Endothelial cell of umbilical vein (primary cell): ENCODE measurements at places on chromosomes 7 and 10. TPM values are rescaled to one million over a fixed set of nuclear protein-coding genes. Genes with fewer than 3 reads are reported as not detected.

CPA2 gene
- polyA plus RNA-seq = not detected in 2 replicates

HECW1 gene
- polyA plus RNA-seq = not detected in 2 replicates

DNA sequence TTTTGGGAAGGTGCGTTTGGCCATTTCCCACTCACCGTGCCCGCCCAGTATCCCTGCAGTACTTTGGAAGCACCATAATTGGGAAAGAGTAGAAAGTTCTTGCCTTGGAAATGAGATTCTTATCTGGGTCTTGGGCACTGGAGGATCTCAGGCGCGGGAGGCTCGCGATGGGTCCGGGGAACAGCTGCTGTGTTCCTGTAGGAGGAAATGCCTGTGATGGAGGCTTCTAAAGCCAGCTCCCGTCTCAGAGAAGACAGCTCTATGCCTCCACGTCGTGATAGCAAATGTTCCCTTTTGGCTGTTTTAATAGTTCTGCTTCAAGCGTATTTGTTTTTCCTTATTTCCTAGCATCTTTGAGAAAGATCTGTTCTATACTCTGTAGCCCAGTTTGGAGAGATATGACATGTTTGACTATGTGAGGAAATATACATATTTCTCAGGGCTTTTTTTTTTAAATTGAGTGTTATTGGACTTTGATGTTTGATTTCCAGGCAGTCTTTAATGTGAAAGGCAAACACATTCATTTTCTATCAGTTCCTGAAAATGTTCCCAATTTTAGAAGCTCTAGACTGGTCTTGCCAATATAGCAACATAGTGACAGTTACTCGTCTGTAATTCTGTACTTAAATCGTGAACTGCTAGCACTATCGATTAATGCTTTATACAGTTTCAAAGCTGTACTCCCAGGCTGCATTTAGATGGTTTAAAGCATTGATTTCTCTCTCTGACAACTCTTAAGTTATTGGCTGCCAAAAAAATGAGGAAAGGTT lies 280.8 kb downstream of the DPP6 start:
- no peak for DNase-seq

CABCOCO1 gene
- 0.06 TPM in 1 of 2 replicates, not detected in the other for polyA plus RNA-seq

DNA sequence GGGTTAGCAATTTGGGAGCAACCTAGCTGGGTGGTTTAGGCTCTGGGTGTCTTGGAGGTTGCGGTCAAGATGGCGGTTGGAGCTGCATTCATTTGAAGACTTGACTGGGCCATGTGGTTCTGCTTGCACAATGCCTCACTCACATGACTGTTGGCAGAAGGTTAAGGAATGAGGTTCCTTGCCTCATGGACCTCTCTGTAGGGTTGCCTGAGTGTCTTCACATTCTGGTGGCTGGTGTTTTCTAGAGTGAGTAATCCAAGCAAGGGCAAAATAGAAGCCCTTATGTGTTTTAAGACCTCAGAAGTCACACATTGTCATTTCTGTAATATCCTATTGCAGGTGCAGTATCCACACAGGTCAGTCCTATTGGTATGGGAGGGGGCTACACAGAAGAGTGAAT lies 52.0 kb downstream of the CDK14 start:
- DNase-seq = no peak

- DNase-seq = peak; percentile 56
These were observed 804 bp downstream of the UNC5B start for GRCh38 chr10:71213127-71213621.

DNA sequence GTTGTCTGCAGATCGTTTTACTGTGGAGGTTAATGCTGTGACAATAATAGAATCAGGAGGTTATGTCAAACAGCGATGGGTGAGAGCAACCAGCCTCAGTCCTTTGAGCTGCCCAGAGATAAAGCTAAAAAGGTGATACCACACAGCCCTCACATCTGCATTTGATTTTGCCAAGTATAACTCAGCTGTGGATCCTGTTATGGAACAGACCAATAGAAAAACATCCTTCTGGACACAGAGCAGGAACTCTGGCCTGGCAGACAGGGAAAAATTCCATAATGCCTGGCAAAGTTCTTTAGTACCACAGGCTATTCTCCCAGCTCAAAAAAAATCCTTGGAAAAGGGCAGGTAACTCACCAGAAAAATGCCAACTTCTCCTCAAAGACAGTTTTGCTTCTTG lies 87.1 kb upstream of the PDLIM1 start:
- DNase-seq = peak; percentile 7

DNA sequence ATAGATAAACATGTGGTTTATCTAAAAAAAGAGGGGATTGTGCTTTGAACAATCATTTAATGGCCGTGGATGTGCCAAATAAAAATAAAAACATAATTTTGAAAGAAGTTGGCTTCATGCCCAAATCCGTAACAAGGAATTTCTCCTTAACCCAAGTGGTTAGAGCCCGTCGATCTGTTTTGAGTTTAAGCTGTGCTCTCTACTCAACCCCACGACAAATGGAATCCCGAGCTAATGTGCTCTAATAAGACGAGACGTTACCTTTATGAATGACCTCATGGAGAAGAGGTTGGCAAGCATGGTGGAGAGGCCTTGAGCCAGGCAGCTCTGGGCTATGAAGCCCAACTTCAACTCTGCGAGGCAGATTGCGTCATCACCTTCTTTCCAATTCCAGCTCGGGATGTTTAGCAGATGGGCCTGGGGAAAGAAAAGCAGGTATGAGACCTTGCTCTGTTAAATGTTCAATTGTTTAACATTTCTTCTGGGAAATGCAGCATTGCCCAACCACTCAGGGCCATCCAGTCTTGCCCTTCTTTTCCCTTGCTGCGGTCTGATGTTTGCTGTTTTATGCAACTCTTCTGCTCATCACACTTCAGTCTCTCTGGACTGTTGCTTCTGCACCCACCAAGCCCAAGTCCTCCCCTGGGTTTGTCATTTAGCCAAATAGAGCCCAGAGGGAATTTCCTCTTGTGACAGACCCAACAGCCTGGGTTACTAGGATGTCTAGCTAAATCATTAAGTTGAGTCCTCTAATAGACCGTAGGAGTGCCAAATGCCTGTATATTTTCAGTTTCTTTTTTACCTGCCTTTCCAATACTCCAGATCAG lies 564.6 kb downstream of the KCNMA1 start:
- DNase-seq = no peak

NEUROD6 gene
- polyA plus RNA-seq = not detected in 2 replicates

- no peak for DNase-seq
These were observed 388.5 kb upstream of the SORCS1 start for GRCh38 chr10:107552963-107553362.

DNA sequence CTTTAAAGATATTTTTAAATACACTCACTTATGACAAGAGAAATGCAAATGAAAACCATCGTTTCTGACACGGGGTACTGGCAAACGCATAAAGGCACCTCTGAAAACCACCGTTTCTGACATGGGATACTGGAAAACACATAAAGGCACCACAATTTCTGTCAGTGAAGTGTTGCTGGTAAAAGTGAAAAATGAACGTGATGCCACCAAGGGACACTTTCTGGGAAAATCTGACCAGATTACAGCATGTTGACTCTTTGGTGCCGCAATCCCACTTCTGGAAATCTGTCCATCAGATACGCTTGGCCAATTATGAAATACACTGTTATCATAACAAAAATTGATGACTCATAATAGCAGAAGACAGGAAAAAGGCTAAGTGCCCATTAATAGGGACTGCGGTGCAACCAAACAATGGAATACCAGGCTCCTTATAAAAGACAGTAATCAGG lies 131.7 kb downstream of the ZMYND11 start:
- DNase-seq = peak; percentile 73

- no peak for DNase-seq
These were observed 876 bp upstream of the PIK3AP1 start for GRCh38 chr10:96721207-96721572.

DNA sequence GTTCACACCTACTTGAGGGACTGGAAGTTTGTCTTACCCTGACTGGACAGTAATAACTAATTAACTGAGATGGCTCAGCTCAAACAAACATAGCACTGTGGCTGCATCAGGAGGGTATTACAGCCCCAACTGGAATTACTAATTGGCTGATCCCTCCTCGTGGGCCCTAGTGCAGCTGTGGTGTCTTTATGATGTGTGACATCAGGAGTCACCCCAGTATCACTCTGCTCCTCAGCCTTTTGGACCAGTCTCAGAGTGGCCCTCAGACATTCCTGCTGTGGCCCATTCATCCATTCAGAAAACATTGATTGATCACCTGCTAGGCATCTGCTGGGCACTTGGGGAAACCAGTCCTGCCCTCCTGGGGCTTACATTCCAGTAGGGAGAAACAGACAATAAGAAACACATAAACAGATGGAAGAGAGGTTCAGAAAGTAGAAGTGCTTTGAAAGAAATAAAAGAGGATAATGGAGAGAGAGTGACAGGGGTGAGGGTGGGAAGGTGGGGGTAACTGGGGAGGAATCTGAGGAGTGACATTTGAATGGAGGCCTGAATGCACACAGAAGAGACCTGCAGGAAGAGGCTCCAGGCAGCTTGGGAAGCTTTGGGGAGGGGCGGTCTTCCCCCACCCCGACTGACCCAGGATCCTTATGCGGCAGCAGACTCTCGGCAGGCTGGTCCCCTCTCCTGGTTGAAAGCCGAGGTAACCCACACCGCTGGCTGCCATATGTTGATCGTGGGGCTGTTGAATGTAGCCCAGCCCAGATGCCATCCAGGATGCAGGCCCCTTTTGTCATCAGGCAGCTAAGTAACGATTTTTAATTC lies 113.1 kb downstream of the C10orf105 start:
- DNase-seq = no peak

GRCh38 chr7:31100871-31101270 lies 48.8 kb downstream of the ADCYAP1R1 start:
- DNase-seq = no peak

CTAGE4 gene
- 0.03 and 0.04 TPM in 2 replicates for polyA plus RNA-seq

DNA sequence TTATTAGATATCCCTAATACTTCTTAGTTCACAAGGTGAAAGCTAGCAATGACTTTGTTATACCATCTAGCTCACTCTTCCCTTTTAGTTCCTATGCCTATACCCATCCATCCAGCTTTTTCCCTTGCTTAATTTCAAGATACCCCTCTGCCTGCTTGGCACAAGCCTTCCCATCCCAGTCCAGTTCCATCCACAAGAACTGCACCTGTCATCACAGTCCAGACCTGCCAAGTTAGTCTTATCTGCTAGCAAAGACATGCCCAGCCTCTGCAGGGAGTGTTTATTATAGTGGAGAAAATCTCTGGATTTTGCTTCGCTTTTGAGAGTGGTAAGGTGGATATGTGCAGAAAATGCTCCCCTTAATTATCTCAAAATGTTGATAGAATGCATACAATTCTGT lies 158.2 kb downstream of the ST7 start:
- DNase-seq = no peak

LMOD2 gene
- not detected in 2 replicates for polyA plus RNA-seq

IPMK gene
- 1.0 and 1.4 TPM in 2 replicates for polyA plus RNA-seq

TBC1D12 gene
- polyA plus RNA-seq = 2.9 and 3.2 TPM in 2 replicates

GRCh38 chr7:112266595-112267270 lies 60.2 kb downstream of the ZNF277 start:
- no peak for DNase-seq

DNA sequence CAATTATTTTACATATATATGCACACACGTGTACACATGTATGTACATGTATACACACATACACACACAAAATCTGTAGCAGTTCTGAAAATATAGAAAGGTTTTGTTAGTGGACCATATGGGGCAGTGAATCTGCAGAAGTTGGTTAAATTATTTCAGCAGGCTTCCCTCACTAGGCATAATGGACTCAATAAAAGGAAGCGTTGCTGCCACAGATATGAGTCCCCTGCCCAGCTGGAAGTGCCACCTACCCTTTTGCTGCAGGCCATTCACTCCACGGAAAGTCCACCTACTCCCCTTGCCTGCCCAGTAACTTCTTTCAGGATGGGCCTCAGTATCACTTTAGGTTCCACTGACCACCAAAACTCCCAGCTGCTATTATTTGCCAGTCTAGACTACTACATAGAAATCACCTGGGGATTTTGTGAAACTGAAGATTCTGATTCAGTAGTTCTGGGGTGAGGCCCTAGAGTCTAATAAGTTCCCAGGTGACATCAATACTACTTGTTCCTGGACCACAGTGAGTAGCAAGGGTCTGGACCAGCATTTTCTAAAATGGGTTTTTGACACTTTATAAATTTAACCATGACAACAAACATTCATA lies 29.3 kb upstream of the CROT start:
- no peak for DNase-seq

DNA sequence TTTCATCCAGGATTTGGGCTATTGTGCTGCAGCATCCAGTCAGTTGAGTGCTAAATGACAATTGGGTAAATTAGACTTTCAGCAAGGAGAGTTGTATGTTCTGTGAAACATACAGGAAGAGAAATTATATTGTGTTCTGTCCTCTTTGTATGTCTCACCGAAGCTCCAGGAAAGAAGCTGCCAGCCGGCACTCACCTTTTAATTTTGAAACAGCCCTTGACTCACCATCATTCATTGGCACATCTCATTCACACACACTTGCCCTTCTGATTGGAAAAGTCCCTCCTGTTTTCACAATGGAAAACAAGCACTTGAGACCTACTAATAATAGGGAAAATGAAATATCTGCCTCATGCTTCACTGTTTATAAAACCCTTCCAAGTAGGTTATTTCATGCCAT lies 495.6 kb downstream of the RPS24 start:
- DNase-seq = no peak

NRG3 gene
- polyA plus RNA-seq = 1.9 and 2.1 TPM in 2 replicates
